ENCODE measurements at places on chromosomes 11 and 22.
A peak's percentile ranks its signal among the peaks of the same experiment; 100 is the strongest.

GRCh38 chr11:34570584-34570983 lies 50.3 kb upstream of the EHF start:
- DNase-seq = no peak

- DNase-seq = no peak
Measured at GRCh38 chr11:118623269-118623655, 15.8 kb downstream of the PHLDB1 start.

DNA sequence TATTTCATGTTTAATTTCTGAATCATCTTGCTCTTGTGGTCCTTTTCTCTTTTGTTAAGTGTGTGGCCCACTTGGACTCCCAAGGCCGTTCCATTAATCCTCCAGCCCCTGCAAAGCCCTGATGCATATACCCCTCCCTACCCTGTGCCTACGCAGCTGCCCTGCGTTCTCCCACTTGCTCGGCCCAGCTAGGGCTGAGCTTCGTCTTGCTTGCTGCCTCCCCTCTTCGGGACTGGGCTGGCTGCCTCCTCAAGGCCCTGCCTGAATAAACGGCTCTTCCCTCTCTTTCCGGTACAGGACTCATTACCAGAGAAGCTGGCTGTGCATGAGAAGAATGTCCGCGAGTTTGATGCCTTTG lies 28.5 kb downstream of the ARHGAP1 start:
- no peak for DNase-seq

- DNase-seq = no peak
Measured at GRCh38 chr11:46808799-46809431, 37.2 kb downstream of the CKAP5 start.

DNA sequence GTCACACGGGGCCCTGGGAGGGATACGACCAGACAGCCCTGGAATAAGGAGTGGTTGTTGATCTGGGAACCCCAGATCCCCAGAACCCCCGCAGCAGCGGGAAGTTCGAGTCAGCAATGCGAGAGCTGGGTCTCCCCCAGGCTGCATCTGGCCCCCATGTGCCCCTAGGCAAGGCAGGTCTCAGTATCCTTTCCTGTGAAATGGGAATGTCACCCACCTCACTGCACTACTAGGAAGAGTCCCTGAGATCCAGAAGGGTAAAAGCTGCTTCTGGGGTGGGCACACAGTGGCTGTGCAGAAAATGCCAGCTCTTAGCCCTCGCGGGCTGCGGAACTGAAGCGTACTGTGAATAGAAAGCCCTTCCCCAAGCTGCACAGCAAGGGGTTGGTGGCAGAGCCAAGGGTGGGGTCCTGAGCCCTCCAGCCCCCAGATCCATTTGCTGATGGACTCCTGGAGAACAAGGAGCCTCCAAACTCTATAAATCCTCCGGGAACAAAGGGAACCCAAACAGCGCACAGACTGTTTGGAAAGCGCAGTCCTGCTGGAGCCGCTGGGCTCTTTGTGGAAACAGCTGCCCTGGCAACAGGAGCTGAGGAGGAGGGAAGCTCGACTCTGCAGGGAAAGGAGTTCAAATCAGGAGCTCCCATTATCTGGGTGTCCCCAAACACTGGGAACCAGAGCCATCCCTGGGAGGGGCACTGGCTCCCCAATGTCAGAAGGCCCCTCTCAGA lies 68.2 kb upstream of the SHISAL1 start:
- DNase-seq = no peak

GRCh38 chr11:122141725-122142124 lies 25.7 kb upstream of the BLID start:
- no peak for DNase-seq

GRCh38 chr22:26267856-26268255 lies 98.6 kb downstream of the SEZ6L start:
- no peak for DNase-seq

GRCh38 chr11:3196161-3197043 lies 22.2 kb downstream of the MRGPRG start:
- DNase-seq = no peak

GRCh38 chr11:116651737-116652237 lies 121.0 kb downstream of the BUD13 start:
- DNase-seq = no peak

DNA sequence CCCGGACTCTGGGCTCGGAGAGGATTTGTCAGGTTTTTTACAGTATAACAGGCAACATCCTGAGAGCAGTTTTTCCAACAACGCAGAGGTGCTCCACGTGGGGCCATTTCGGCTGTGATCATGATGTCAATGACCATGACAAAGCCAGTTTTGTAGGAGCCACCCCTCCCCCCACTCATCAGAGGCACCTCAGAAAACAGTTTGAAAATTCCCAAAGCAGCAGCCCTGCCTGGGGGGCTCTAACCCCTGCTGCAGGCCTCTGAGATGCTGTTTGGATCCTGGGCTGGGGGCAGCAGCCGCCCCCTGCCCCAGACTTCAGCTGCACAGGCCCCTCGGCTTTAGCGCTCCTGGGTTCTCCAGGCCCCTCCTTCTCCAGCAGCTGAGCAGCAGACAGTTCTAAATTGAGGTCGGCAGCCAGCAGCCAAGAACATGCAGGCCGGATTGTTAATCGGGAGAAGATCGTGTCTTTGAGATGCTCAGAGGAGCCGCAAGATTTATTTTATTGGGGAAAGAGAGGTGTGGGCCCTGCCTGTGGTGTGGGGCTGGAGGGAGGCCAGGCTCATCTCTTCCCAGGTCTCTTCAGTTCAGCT lies 19.4 kb downstream of the NFAM1 start:
- DNase-seq = no peak

DNA sequence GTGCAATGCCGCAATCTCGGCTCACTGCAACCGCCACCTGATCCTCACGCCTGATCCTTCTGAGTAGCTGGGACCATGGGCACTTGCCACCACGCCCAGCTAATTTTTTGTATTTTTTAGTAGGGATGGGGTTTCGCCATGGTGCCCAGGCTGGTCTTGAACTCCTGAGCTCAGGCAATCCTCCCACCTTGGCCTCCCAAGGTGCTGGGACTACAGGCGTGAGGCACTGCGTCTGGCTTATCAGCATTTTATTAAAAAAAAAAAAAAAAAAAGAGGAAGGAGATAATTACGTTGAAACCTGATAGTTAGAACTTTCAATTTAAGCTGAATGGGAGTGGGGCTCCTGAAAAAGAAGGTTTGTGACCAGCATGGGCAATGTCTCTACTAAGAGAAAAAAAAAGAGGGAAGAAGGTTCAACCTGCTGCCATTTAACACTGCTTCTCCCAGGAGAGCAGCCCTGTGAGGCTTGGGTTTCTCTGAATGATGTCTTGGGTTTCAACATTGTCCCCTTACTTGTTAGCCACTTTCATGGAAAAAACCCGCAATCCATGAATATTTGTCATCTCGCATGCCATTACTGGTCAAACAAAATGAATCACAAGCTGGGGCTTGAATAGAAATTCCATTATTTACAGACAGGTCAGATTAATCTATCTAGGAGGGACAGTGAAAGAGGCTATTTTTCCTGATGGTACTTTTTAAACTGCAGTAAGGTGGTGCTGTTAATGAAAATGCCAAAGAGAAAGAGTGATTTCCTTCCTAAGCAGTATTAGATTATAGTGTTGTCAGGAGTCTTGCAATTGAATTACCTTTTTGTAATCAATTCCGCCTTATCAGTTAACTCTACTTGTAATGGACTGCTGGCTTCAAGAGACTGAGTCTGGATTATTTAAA lies 72.5 kb downstream of the PACS1 start:
- no peak for DNase-seq

- DNase-seq = no peak
Measured at GRCh38 chr22:44192816-44193534, 12.2 kb downstream of the PARVG start.

- no peak for DNase-seq
Measured at GRCh38 chr11:2928605-2929530, at the start of gene PHLDA2. Gene PHLDA2 (minus strand): TSS chr11:2929420. CDS start chr11:2929364, 56 bp downstream.

GRCh38 chr22:42173183-42173926 lies 42.7 kb upstream of the CYP2D6 start:
- no peak for DNase-seq

DNA sequence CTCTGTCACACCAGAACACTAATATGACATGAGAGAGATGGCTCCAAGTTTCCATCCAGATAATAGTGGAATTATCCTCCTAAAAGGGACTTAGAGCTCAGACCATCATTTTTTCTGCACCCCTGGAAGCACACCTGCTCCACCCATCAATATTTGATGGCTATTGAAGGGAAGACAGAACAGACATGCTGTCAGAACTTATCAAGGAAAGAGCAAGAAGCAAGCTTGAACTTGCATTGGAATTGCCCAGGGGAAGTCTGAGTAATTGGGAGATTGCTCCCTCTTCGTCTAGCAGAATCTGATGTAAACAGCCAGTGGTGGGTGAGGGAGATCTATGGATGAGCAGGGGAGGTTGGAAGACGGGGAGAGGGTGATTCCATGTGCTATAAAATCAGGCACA lies 874.4 kb upstream of the TENM4 start:
- DNase-seq = no peak

- DNase-seq = no peak
Measured at GRCh38 chr22:39763276-39763675, 130.3 kb downstream of the ENTHD1 start.

GRCh38 chr11:64316672-64317324 lies 561 bp downstream of the TRMT112 start:
- no peak for DNase-seq

DNA sequence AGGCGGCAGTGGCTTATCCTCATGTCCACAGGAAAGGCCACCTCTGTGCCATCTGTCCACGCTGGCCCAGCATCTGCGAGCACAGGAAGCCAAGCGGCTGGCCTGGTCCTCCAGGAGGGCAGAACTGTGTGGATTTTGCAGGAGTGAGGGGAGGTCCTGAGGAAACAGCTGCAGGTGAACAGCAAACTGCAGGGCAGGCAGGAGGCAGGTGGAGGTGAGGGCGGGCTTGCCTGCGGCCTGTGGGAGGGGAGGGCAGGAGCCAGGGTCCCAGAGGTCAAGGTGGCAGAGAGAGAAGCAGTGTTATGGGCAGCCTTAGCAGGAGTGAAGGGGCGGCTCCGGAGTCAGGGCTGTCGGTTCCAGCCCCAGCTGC lies 369.7 kb downstream of the SHANK2 start:
- DNase-seq = no peak

DNA sequence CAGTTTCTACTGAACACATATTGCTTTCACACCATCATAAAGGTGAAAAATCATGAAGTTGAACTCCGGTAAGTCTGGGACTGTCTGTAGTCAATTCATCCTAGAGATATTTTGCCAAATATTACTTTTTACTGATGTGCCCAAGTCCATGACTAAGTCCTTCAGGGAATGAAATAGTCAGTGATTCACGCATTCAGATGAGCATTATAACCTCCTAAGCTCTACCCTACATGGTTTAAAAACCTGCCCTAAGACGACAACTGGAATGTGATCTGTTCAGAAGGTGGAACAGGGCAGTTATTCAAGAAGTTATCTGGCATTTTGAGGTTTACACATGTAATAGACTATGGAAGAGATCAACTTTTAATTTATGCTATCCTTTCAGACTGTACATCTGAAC lies 125.6 kb downstream of the TRPC6 start:
- DNase-seq = no peak

- no peak for DNase-seq
Measured at GRCh38 chr11:70108250-70108649, 30.1 kb downstream of the ANO1 start.

GRCh38 chr11:42571131-42571877 lies 740.5 kb upstream of the API5 start:
- no peak for DNase-seq

GRCh38 chr11:130388607-130389205 lies 39.7 kb downstream of the ADAMTS8 start:
- DNase-seq = no peak

DNA sequence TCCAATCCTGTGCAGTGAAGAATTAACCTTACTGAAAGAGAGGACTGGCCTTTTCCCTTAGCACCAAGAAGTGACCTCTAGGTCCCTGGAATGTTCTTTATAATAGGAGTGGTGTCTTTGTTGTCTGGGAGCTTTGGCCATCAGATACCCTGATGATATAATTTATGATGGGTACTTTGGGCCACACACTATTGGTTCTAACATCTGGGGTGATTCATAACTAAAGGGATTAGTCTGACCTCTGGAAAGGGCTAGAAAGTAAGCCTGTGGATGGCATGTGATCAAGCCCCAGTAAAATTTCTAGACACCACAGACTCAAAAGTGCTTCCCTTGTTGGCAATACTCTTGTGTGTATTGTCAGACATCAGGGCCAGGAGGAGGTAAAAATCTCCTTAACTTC lies 891.2 kb downstream of the KCNA4 start:
- DNase-seq = no peak

- DNase-seq = no peak
Measured at GRCh38 chr11:68330700-68331337, 18.4 kb downstream of the LRP5 start.

GRCh38 chr22:22666307-22667091 lies 22.1 kb downstream of the GGTLC2 start:
- DNase-seq = no peak

DNA sequence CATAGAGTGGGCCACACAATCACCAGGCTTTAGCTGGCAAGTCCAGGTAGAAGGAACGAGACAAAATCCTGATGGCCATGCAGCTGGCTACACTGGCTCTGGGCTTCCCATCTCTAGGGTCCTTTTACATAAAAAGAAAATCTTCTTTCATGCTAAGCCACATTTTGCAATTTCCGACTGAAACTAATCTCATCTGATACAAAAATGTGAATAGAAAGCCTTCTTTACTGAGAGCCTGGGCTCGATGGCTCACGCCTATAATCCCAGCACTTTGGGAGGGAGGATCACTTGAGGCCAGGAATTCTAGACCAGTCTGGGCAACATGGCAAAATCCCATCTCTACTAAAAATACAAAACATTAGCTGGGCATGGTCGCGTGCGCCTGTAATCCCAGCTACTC lies 67.2 kb downstream of the MICAL3 start:
- DNase-seq = no peak

DNA sequence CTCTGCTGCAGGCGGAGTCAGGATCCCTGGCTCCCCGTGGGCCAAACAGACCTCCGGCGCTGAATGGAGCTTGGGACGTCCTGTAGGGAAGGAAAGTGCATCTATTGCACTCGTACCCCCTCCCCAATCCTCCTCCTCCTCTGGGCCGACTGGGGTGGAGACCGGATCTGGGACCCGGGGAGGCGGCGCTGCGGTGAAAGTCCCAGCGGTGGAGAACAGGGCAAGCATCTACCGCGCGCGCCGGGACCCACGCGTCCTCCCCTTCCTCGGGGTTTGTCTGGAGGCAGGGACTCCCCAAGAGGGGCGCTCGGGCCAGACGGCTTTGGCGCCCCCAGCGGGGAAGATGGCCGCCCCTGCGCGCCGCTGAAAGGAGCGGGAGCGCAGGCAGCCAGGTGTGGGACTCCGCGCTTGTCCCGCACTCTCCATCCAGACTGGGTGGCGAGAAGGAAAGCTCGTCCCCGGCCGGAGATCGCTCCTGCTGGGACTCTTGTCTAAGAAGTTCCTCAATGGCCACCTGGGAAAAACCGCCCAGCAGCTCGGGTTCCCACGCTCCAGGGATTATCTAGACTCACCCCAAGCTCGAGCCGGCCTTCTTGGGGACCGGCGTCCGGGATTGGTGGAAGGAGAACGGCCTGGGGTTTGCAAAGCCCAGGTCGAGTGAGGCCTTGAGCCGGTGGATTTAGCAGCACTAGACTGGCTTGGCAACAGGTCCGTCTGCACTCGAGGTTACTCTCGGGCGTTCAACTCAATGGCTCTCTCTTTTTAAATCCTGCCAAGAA lies 718 bp downstream of the FADS2 start:
- DNase-seq = peak; percentile 29

- DNase-seq = no peak
Measured at GRCh38 chr11:1536065-1536843, 35.8 kb downstream of the DUSP8 start.

GRCh38 chr11:64318766-64319761 lies 1.1 kb downstream of the PRDX5 start:
- DNase-seq = no peak

GRCh38 chr11:66559142-66559865 lies 9.1 kb downstream of the CTSF start:
- no peak for DNase-seq

- no peak for DNase-seq
Measured at GRCh38 chr11:86912238-86912637, 43.0 kb downstream of the FZD4 start.
